ENCODE measurements at places on chromosomes 13 and 19. TPM values are rescaled to one million over a fixed set of nuclear protein-coding genes. Genes with fewer than 3 reads are reported as not detected.

Gene KLHL1
- total RNA-seq = not detected

Gene SIGLEC5
- 0.90 TPM for total RNA-seq

Gene ZSWIM4
- total RNA-seq = 10.6 TPM

Gene ZNF274
- 31.9 TPM for total RNA-seq

Gene WDR88
- total RNA-seq = not detected

Gene MAMSTR
- 1.2 TPM for total RNA-seq

Gene TEX101
- not detected for total RNA-seq

Gene PSG3
- not detected for total RNA-seq

Gene LYPD5
- total RNA-seq = 3.6 TPM

Gene CCDC70
- total RNA-seq = not detected

Gene C5AR2
- total RNA-seq = 3.5 TPM

Gene DPF1
- total RNA-seq = not detected

Gene ZNF221
- total RNA-seq = 3.9 TPM

Gene IGFL4
- total RNA-seq = not detected

- DNase-seq = no peak
These were observed 432.4 kb downstream of the SLITRK1 start for GRCh38 chr13:83449668-83450395.

DNA sequence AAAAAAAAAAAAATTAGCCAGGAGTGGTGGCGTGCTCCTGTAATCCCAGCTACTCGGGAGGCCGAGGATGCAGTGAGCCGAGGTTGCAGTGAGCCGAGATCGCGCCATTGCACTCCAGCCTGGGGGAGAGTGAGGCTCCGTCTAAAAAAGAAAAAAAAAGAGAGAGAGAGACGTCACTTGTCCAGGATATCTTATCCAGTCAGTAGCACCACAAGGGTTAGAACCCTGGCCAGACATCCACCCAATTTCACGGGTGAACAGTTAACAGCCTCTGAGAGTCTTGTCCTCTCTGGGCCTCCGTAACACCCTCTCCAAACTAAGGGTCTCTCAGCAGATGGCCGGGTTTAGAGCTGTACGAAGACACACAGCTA is 917 bp upstream of the CLPTM1 start:
- no peak for DNase-seq

- DNase-seq = no peak
These were observed 1541.0 kb downstream of the SLITRK5 start for GRCh38 chr13:89212186-89212585.

DNA sequence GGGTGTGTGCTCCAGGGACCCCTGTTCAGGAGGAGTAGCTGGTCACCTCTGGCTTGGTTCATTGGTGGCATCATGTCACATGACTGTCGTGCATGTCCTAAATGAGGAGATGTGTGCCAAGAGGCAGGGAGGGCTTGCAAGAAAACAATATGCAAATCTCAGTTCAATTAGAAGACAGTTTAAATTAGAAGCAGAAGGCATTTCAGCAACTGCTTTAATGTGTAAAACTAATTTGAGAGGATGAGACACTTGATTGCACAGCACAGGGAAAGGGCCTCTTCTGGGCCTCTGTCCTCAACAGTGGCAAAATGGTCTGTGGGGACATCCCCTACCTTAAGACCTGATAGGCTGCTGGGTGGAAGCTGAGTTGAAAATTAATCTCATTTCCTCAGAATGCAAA is 54.6 kb downstream of the SPATA13 start:
- DNase-seq = no peak

DNA sequence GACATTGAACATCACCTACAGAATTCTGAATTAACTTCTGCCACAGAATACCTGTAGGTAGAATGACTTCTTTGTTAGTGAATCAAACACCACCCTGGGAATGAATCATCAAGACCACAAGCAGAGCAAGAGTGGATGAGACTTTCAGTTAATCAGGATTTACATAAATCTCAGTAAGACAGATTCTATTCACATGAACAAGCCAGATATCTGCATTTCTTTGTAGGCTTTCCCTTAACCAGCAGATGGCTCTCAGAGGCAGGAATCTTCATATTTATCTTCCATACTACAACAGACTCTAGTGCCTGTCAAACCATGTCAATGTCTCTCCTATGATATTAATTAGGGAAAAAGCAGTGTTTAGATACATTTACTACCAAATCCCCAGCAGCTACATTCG is 412.1 kb downstream of the KLF12 start:
- no peak for DNase-seq

DNA sequence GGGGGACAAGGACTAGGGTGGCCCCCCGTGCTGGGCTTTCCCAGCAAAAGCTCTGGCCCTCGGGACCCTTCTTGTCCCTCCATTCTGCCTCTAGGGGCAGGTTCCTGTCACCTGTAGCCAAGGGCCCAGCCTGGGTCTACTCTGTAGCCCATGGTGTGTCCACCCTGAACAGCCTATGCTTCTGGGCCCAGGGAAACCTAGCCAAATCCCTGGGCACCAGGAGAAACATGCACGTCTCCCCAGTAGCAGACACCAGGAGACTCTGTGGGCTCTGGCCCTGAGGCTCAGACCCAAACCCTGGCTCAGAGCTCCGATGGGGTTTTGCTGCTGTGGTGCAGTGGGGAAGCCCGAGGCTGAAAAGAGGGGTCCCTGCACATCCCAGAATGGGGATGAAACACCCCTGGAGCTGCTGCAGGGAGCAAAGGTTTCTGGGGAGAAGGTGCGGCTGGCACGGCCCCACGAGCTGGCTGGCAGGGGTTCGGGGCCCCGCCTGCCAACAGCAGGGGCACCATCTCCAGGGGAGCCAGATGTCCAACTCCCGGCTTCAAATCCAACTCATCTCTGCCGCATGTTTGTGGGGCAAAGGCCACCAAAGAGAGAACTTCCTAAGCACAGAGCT is 18.2 kb downstream of the CEBPG start:
- no peak for DNase-seq

DNA sequence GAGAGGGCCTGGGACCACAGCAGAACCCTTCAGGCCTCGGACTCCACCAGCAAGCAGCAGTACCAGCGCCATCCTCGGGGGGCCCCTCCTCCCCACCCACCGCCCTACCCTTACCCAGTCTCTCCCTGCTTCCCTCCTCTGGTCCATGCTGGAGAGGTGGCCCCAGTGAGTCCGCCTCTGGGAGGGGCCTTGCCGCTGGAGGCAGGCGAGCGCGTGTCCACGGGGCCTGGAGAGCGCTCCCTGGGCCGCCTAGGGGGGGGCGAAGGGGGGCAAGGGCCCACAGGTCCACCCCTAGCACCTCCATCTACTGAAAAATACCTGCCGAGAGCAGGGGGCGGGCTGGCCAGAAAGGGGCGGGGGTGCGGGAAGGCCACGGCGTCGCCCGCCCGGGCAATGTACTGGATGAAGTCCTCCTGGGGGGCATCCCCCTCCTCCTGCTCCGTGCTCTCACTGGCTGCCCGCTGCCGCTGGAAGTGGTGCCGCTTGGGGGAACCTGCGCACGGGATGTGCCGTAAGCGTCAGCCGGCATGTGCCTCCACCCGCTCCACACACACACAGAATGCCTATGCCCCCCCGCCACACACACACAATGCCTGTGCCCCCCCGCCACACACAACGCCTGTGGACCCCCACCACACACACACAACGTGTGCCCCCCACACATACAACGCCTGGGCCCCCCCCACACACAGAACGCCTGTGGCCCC is 6.9 kb downstream of the CBARP start:
- no peak for DNase-seq

- DNase-seq = no peak
These were observed 7.0 kb upstream of the HIPK4 start for GRCh38 chr19:40396886-40397567.

GRCh38 chr13:24086642-24087041 is 73.9 kb upstream of the SPATA13 start:
- DNase-seq = no peak

DNA sequence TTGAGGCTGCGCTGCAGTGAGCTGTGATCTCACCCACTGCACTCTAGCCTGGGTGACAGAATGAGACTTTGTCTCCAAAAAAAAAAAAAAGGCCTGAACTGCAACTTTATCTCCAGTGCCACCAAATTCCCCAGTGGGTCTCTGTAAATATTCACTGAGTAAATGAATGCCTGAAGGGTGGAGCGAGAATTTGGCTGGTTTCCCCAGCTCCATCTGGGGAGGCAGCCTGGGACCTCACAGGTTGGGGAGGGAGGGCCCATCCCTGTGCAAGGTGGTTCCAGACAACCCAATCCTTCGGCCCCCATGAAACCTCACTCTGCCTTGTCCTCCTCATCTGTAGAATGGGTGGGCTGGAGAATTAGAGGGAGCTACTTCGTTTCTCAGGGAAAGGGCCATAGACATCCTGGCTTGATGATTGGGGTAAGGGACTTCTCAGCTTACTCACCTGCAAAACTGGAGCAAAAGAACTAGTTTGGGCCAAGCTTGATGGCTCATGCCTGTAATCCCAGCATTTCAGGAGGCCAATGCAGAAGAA is 4.2 kb upstream of the PKN1 start:
- DNase-seq = no peak

- DNase-seq = no peak
These were observed 73.4 kb downstream of the SPACA7 start for GRCh38 chr13:112449545-112449930.

DNA sequence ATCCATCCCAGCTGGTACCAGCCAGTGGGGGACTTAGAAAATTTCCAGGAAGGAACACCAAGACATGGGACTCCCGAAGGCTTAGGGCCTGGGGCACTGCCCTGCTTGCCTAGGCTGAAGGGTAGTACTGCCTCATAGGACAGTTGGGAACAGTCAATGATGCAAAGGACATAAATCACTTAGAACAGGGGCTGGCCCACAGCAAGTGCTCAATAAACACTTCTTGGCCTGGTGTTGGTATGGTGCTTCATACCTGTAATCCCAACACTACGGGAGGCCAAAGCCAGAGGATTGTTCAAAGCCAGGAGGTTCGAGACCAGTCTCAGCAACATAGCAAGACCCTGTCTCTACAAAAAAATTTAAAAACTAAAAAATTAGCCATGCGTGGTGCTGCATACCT is 5.8 kb downstream of the KEAP1 start:
- no peak for DNase-seq

GRCh38 chr19:10158485-10158884 is 36.3 kb downstream of the DNMT1 start:
- DNase-seq = no peak

GRCh38 chr19:41327576-41328156 is 17.7 kb downstream of the CCDC97 start:
- peak; percentile 96 for DNase-seq

DNA sequence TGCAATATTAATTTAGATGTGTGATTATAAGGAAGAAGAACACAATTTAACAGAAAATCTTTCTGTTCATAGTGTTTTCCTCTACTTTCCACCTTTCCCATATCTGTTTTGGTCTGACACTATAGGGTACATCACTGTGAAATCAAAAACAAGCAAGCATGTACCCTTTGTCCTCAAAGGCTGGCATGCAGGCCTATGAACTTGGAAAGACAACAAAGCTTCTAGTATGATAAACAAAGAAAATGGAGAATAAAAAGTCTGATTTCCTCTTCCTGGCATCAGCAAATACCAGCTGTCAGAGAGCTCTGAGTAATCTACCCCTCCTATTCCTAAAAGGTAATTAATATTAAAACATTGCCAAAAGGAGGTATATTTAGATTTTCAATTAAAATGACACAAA is 5.6 kb upstream of the NEK3 start:
- no peak for DNase-seq

DNA sequence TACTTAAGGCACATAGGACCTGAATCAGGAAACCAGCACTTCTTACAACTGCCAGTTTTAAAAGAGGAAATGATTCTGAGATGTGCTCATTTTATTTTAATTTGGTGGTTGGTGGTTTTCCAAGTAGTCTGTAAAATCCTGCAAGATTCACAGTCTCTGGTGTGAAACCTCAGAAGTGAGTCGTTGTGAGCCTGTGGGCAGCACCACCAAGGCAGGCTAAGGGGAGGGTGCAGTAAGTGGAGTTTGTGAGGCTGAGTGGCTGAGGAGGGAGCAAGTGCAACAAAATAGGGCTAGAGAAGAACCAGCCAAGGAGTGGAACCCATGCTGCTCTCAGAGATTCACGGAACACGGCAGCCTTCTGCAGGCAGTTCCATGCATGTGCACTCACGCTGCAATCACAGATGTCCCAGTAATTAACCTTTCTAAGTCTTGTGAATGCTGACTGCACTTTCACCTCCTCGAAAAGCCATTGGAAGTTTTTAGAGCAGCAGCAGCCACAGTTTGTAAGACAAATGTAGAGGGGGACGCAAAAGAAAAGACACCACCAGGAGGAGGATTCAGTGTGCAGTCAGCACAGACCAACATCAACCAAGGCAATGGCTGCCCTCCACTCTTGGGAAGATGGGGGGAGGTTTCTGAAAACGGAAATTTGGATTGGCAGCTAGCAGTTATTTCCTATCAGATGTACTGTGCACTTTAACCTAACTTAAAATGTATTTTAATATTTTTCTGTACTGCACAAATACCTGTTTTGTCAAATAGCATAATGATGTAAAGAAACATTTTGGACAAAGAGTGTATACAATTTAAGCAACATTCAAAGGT is 44.9 kb downstream of the ESD start:
- DNase-seq = no peak

- DNase-seq = peak; percentile 32
These were observed 33.3 kb downstream of the TMEM255B start for GRCh38 chr13:113792236-113792770.

DNA sequence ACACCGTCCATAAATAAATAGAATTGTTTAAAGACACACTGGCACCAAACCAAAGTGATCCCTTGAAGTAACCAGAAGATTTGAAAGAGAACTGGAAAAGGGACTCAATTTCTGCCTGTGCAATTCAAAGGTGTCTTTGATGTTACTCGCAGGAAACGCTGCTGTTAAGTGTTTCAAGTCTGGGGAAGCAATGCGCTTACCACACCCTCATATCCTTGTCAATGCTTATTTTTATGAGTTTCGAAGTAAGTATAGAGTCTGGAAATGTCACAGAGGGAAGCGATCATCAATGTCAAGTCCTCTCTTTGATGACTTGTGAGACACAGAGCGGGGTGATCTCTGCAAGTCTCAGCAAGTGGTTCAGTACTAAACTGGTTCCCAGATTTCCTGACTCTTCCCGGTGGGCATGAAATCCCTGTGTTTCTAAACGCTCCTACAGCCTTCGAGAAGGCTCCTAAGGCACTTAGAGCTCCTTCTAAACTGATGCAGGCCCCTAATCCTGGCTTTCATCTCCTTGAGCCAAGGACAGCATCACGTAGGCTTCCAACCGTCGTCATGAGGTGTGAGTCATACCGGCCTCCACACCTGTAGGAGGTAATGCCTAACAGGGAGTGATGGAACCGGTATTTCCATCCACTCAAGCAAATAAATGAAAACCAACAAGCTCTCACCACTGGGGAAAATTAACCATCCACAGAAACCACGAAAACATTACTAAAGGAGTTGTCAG is 22.8 kb downstream of the SYDE1 start:
- DNase-seq = no peak

- no peak for DNase-seq
These were observed 25.6 kb upstream of the GARRE1 start for GRCh38 chr19:34228762-34229161.

DNA sequence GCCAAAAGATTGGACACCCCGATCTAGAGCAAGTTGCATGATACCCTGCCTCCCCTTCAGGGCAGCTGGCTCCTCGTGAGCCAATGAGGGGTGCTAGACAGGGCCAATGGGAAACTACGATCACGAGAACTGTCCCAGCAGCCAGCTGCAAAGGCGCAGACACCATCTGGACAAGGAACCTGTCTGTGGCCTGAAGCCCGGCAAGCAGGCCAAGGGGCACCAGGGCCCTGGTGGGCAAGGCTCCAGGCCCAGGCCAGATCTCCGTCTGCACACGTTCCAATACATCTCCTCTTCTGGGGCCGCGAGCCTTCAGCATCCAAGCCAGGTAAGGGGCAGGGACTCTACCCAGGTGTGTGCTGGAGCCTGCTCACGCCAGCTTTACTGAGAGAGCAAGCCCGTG is 20.2 kb downstream of the MED26 start:
- no peak for DNase-seq
